ENCODE measurements at places on chromosomes 16 and 17.

DNA sequence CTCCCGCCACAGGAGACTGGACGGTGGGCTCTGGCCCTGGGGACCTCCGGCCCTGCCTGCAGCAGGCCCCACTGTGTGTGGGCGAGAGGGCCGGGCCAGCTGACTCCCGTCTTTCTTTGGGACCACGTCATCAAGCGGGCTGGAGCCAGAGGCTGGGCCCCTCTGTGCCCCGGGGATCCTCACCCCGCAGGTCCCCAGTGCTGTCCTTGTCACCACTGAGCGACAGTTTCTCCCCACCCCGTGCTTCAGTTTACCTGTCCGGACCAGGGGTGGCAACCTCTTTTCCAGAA lies 181.9 kb upstream of the ZNF469 start:
- DNase-seq = no peak

DNA sequence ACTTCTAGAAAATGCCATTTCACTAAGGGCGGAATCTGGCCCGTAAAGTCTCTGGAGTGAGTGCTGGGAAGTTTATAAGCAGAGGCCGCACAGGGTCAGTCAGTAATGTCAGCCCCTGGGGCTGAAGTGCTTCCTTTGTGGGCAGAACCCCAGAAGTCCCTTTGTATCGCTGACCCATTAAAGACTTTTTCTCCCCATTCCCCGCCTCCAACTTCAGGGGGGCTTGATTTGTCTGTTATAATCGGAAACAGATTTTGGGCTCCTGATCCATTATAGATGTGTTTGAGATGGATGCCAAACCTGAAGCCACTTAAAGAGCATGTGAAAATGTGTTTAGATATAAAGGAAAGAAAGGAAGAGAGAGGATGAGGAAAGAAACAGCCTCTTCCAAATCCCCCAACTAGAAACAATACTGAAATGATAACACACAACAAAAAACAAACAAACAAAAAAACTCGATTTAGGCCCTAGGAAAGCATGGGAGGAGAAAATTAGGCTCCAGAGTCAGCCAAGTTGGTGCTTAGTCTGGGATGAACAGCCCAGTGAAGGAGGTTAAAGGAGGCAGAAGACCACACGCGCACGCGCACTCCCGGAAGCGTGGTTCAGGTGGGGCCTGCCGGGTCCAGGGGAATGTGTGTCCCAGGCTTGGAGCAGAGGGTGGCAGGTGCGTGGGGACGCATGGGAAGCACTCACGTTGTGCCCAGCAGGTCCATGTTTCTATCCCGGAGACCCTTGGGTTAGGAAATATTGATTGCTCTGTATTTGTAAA lies 27.1 kb downstream of the MSI2 start:
- no peak for DNase-seq

DNA sequence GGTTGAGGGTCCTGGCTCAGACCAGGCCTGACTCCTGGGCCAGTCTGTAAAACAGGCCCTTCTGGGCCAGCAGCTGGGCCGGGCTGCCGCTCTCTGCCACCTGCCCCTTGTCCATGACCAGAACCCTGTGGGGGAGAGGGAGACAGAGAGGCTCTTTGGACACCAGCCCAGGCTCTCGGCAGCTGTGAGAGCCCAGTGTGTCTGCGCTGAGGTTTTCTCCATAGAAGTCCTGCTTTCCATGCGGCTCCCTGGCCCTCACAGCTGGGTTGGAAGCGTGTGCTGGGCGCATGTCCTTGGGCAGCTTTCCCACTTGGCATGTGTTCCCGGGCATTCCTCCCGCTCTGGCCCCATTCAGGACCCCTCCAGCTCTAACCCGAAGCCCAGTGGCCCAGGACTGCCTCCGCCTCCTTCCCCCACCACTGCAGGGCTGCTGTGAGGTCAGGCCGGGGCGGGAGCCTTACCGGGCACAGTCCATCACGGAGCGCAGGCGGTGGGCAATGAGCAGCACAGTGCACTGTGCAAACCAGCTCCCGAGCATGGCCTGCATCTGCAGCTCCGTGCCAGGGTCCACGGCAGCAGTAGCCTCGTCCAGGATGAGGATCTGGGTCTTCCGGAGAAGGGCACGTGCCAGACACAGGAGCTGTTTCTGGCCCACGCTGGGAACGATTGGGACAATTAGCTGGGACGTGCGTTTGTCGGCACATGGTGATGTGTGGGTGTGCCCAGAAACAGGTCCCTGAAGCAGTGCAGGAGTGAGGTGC lies 73.0 kb downstream of the ABCC6 start:
- DNase-seq = no peak

DNA sequence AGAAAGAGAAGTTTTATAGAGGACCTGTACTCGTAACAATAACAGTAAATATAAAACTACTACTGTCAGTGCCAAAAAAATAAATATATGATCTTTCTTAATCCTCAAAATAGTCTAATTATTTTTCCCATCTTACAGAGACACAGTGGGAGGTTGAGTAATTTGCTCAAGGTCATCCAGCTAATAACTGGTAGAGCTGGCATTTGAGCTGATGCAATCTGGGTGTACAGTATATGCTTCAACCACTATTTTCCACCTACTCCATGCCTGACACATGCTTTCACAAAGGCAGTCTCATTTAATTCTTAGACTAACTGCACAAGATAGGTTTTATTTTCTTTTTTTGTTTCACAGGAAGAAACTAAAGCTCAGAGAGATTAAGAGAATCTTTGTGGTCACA lies 33.6 kb downstream of the PIGL start:
- DNase-seq = no peak

DNA sequence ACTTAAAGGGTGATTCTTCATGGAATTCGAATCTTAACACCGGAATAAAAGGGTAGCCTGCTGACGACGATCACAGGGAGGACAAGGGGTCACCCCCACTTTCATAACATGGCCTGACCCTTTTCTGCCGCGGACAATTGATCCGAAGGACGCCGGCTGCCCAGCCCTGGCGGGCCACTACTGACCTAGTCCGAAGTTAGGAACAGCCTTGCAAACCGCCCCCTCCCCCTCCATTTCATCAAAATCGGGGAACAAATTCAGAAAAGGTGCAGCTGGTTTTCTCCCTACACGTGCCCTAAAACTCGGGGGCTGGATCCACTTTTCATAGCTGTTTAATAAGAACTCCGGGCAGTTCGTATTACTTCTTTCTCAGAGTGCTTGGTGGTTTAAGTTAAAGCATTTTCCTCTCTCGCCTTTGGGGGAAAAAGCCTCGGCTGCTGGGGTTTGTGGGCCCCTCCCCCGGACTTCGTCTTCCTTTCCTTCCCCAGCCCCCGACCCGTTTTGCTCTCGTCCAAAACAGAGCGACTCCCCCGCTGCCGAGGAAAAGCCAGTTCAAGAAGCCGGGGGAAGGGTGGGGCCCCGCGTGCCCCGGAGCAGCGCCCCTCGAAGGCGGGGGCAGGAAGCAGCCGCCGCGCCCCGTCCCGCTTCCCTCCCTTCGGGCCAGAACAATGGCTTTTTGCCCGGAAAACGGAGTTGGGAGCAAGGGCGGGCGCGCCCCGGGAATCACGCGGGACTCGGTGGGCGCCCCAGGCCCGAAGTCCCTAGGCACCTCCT lies 641 bp upstream of the CBX2 start:
- DNase-seq = no peak

GRCh38 chr17:37065486-37066321 lies 117.0 kb downstream of the AATF start:
- DNase-seq = no peak

- no peak for DNase-seq
Observed at GRCh38 chr16:75053791-75054555, 55.1 kb downstream of the ZNRF1 start.

GRCh38 chr17:50266384-50267073 lies 7.7 kb upstream of the TMEM92 start:
- DNase-seq = no peak

DNA sequence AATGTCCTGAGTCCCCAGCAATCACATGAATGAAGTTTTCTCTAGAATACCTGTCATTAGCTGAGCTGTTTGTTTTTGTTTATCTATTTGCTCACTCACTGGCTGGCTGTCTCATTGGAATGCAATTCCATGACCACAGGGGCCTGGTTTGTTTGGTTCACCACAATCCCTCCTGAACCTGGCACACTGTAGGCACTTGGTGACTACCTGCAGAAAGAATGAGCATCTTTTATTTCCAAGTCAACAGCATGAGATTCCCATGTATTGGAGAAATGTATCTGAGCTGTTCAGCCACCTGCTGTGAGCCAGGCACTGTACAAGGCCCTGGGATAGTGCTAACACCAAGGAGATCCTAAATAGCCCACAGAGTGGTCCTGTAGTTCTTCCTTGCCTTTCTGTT lies 345.1 kb downstream of the XYLT1 start:
- DNase-seq = no peak

- DNase-seq = no peak
Observed at GRCh38 chr17:46090871-46091270, 91.8 kb downstream of the STH start.

DNA sequence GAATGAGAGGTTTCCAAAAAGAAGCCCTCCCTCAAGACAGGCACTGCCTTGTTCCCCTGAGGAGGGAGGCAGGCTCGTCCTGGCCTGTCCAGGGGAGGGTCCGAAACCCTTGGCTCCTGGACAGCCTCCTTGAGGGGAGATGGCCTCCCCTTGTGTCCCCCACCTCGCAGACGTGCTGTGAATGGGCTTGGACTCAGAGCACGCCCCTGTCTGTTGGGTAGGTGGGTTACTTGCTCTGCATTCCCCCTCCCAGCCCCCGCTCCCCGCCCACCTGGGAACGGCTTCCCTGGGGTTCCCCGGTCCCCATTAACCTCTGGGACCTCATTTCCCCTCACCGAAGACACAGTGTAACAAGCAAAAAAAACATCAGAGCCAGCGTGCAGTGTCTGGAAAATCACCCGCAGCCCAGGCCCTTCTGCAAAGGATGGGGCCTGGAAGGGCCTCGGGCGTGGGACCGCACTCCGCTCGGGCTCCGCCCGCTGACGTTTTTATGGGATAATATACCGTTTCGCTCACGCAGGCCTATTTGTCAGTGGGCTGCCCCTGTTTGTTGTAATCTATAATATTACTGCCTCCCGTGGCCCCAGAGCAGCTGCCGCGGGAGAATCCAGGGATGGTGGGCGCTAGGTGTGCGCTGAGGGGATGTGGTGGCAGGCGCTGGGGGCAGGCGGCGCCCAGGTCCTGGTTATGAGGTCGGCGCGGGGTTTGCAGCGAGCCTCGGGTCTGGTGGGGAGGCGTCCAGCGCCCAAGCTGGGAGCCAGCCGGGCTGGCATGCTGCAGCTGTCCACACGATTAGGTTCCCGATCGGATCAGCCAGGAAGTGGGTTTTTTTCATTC lies 11.1 kb downstream of the BAHCC1 start:
- DNase-seq = no peak

- no peak for DNase-seq
Observed at GRCh38 chr17:18324140-18325050, 9.3 kb downstream of the SMCR8 start.

DNA sequence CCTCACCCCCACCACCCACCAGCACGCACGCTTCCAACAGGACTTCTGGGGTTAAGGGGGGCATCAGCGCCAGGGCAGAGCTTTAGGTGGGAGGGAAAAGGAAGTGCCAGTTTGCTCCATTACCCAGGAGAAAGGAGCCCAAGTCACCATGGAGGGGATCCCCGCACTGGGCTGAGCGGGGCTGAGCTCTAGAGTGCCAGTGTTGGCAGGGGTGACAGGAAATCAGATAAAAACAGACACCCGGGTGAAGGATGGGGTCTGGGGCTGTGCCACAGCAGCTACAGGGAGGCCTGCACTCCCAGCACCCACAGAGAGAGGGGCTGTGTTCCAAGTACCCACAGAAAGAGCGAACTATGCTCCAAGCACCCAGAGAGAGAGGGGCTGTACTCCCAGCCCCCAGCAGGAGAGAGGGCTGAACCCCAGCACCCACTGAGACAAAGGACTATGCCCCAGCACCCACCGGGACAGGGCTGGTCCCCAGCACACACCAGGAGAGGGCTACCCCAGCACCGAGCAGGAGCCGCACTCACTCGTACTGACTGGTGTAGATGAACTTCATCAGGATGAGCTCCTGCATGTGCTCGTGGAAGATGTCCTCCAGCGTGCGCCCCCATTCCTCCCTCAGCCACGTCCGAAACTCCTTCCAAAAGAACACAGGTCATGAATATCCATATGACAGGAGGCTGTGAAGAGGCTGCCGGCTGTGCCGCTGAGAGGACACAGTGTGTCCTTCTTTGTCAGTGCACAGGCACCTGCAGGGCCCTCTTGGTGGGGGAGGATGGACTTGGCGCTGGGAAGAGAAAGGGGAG lies 18.6 kb upstream of the C16orf95 start:
- DNase-seq = no peak

- no peak for DNase-seq
Observed at GRCh38 chr16:10959161-10959560, 14.8 kb downstream of the CLEC16A start.

DNA sequence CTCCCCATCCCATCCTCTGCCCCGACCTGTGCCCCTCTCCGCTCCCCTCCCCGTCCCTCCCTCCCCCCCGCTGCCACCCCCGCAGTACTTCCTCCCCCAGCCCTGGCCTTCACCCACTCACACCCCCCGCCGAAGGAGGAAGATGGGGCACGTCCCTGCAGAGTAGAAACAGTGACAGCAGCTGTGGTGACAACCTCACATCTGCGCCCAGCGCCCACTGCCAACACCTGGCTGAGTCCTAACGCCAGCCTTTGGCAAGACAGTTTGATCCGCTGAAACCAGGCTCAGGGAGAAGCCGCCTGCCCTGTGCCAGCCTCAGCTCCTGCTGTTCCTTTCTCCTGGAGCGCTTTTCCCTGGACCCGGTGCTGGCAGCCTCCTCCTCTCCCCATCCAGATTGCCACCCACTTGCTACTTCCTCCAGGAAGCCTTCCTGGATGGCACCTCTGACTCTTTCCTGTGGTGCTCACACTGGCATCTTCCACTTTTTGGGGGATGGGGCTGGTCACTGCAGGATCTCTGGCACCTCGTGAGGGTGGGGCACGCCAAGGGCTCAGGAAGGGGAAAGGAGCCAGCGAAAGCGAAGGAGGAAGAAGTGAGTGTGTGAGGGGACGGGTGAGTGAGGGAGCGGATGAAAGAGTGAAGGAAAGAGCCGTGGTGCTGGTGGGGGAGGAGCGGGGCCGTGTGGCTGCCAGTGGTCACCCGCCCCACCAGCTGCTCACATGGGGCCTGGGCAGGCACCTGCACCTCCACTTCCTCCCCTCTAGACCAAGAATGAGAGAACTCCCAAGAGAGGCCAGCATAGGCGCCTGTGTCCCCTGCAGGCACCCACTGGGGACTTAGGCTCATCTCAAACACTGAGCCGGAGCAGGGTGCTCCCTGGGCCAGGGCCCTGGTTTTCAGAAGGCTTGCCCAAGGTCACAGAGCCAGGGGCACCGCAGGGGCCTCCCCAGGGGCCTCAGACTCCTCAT lies 27.0 kb downstream of the ZFPM1 start:
- peak; percentile 36 for DNase-seq

- no peak for DNase-seq
Observed at GRCh38 chr17:77722366-77722765, 236.1 kb upstream of the TNRC6C start.

DNA sequence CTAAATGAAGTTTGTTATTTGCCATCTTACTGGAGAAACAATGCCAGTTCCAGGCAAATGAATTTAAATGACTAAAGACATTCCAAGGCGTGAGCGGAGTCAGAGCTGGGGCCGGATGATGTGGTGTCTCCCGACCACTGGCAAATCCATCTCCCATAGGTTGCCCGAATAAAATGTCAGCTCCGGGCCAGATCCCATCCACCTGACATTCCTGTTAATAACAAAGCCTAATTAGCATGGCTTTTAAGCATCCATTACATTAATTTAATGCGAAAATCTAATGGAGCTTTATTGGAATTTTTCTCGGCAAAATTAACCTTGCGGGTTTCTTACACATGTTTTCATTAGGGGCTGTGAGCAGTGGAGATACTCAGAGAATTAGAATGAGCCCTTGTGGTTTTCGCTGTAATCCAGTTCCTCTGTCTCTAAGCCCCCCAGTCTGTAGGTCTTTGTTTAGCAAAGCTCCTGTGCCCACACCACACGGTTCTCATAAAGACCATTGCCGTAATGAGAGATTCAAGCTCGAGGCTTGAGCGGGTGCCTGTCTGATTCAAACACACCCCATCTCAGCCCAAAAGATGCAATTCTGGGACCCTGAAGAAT lies 123.3 kb downstream of the CCT6B start:
- DNase-seq = no peak
